Stimulated activated CD4-positive, alpha-beta T cell treated with anti-CD3 and anti-CD28 coated beads, TNF-alpha, amount 100 ng/mL, for 24 hours (primary cell): ENCODE measurements at places on chromosomes 4 and X.

DNA sequence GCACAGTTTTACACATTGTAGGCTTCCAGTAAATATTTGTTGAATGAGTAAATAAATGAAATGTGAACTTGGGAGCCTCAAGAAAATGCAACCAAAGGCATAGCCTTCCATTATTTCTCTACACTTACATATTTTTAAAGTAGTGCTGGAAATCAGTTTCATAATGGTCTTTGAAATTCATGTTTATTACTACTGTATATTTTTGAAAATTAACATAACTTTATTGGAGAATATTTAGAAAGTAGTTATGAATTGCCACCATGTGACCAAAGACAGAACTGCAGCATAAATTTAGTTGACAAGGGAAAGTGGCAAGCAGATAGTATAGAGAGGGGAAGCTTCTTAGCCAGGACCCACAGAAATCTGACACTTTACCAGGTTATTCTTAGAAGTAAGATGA lies 6.4 kb downstream of the TCEAL8 start:
- DNase-seq, result no peak

- DNase-seq, result no peak
These were observed 39.0 kb downstream of the BCOR start for GRCh38 chrX:40058719-40059118.

GRCh38 chrX:148620023-148620422 lies 119.6 kb downstream of the AFF2 start:
- DNase-seq, result no peak

DNA sequence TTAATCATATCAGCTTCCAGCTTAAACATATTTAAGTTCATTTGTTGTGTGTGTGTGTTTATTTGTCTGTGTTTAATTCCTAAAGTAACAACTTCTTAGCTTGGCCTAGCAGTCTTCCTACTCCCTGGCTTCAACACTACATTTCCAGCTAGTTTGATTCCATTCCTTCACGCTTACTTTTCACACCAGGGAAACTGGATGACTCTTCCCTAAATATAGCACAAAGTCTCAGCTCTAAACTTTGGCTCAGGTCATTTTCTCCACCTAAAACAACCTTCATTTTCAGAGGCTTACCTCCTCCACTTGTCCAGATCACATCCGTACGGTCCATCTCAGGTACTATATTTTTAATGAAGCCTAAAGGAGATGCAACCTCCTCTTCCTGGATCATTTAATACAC lies 94.4 kb downstream of the KCTD8 start:
- DNase-seq, result no peak

- DNase-seq, result no peak
These were observed 45.5 kb downstream of the TMEM144 start for GRCh38 chr4:158255727-158256324.

GRCh38 chr4:25835384-25835783 lies 27.4 kb downstream of the SEL1L3 start:
- no peak for DNase-seq

DNA sequence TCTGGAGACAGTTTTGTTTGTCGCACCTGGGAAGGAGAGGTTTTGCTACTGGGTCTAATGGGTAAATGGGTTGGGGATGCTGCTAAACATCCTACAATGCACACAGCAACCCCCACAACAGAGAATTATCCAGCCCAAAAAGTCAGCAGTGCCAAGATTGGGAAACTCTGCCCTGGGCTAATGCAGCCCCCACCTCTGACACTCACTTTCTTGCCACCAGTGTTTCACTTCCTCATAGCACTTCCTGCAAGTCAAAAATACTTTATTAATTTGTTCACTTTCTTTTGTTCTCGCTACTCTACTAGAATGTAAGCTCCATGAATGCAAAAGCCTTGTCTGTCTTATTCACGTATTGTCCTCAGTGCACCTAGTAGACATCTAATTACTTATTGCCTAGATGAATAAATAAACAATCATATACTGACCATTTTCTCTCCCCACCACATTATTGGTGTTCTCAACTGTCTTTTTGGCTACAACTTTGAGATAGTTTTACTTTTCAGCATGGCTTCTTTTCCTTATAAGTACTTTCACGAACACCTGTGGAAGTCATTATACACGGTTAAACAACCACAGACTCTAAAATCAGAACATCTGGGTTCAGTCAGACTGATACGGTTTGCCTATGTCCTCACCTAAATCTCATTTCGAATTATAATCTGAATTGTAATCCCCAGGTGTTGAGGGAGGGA lies 82.0 kb upstream of the PITX2 start:
- no peak for DNase-seq

GRCh38 chr4:34289489-34289888 lies 1954.8 kb downstream of the ARAP2 start:
- no peak for DNase-seq

GRCh38 chr4:130511776-130512175 lies 1415.8 kb downstream of the C4orf33 start:
- no peak for DNase-seq

GRCh38 chr4:123892368-123892976 lies 495.9 kb downstream of the SPRY1 start:
- no peak for DNase-seq

DNA sequence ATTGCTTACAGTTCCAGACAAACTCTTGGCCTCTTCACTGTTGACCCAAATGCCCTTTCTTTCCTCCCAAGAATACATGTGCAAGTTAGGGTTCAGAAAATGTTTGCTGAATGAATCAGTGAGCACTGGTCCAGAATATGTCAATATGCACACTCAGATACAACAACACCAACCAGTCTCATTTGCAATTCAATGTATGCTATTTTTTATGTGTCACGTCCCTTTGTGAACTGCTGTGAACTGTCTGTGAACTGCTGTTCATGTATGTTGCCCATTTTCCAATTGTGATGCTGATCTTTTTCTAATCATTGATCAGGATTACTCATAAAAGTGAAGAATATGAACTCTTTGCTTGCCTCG lies 17.8 kb downstream of the GAB3 start:
- no peak for DNase-seq

DNA sequence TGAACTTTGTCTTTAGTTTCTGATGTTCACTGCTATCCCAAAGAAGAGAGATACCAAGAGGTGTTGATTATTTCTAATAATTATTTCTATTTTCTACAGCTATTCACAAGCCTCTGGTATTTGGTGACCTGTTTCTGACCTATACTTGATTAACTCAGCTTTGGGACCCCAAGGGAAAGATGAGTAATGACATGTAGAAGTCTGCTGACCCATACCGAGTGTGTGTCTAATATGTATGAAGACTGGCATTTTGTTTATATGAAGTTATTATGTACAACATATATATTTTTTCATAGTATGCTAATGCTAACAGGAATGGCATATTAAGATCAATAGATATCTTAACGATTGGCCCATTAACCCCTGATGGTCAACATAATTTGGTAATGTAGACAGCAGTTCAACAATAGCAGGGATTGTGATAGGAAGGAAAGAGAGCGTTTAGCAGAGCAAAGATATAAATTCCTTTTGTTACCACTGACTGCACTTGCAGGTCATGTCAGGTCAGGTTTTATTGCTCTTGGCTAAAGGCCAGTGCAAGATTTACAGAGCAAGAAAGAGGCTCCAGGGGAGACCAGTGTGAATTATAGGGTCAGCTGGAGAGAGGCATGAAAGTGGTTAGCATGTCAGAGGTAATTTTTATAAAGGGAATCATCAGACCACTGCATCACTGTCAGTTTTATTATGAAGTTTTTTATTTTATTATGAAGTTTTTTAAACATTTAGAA lies 94.7 kb upstream of the DIPK2B start:
- DNase-seq, result no peak

- DNase-seq, result peak; percentile 13
These were observed 94.1 kb upstream of the GPR50 start for GRCh38 chrX:151082077-151082948.

DNA sequence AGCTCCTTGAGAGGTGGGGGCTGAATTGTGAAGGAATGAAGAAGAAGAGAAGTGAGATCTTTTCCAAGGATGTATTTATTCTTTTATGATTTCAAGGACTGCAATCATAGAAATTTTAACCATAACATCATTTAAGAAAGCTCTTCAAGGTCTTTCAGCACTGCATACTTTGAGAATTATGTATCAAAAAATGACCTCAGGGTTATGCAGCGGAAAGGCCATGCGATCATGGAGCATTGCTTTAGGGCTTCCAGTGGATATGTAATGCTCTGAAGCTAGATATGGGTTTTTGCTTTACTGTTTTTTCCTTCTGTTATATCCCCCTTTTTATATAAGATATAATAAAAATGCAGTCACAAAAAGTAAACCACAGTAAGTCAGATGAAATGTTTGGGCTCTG lies 38.7 kb downstream of the SGMS2 start:
- no peak for DNase-seq

DNA sequence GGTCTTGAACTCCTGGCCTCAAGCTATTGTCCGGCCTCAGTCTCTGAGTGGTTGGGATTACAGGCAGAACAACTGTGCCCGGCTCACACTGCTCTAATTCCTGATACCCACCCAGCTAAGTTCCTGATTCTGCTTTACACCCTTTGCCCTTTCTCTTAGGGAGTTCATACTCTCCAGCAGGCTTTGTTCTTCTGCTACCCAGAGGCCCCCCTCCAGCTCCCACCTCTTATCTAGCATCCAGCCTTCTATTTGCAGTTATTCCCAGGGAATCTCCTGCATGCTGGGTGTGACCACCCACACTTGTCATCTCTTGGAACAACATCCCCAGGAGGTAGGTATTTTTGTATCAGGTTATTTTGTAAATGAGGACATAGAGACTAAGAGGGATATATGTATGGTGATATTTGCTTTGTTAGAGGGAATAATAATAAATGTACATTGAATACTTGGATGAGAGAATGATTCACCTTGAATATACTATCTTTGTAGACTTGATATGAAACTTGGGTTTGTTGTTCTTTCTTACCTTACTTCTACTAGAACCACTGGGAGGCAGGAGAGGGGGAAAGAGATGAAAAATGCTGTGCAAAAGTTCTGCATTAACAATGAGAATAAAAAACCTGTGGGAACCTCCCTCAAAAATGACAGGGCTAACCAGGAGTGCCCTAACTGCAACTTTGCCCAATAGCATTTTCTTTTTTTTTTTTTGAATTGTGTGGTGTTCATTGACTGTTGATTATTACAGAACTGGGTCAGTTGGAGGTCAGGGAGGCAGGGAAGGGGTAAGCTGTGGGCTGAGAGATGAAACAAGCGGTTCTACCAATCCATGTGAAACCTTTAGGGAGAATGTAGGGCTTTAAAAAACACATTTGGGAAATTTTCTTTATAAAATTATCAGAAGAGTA lies 157.4 kb downstream of the SPRY1 start:
- no peak for DNase-seq

- no peak for DNase-seq
These were observed 30.1 kb upstream of the KIAA0232 start for GRCh38 chr4:6752486-6752829.

GRCh38 chr4:81876106-81876505 lies 404.4 kb upstream of the RASGEF1B start:
- no peak for DNase-seq

- no peak for DNase-seq
These were observed 335.3 kb upstream of the NOCT start for GRCh38 chr4:138680256-138680655.

GRCh38 chrX:46627062-46627461 lies 53.5 kb downstream of the CHST7 start:
- DNase-seq, result no peak

GRCh38 chr4:181991369-181992108 lies 251.7 kb upstream of the TENM3 start:
- no peak for DNase-seq

- DNase-seq, result no peak
These were observed 1293.4 kb downstream of the ARAP2 start for GRCh38 chr4:34950926-34951325.
